ENCODE measurements at places on chromosomes 2 and 18. TPM values are rescaled to one million over a fixed set of nuclear protein-coding genes. Genes with fewer than 3 reads are reported as not detected.
A peak's percentile ranks its signal among the peaks of the same experiment; 100 is the strongest.

DNA sequence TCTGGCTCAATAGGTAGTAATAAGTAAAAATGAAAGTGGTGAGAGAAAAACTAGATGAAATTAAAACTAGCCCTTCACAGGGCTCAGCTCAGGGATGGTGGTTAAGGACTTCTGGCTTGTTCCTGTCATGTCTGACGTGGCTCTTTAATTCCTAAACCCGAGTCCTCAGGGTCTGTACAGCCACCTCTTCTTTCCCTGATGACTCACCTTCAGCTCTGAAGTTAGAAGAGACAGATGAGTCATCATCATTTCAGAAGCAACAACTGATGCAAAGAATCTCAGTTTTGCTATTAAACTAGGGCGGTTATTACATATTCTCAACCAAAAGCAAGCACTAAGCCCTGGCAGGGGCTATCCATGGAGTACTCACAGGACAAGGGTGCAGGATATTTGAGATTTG is 24.0 kb upstream of the ITGB6 start:
- peak; percentile 59 for DNase-seq
- H3K4me3 ChIP-seq: no peak overlapping the region
- no peak overlapping the region for H3K27ac ChIP-seq
- no peaks in the 10 kb centered on the region for H3K27me3 ChIP-seq
- no peaks in the 10 kb centered on the region for H3K36me3 ChIP-seq

DNA sequence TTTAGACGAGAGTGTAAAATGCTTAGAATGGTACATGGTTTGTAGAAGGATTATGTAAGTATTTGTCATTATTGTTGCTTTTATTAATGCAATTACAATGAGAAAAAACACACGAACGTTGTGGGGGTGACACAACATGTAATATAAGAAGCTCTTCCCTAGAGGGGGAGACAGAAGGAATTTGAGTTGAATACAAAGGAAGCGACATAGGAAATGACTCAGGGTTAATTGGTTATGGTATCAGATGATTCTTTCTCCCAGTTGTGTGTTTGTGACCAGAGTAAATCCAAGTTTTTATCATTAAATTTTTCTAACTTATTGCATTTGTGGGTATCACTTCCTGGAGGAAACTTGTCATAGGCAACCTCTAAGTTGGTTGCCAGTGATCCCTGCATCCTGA is 625.6 kb upstream of the CDH2 start:
- DNase-seq: no peak
- H3K27ac ChIP-seq: no peak overlapping the region
- H3K4me1 ChIP-seq: no peaks in the 10 kb centered on the region
- no peaks in the 10 kb centered on the region for H3K36me3 ChIP-seq

- H3K4me3 ChIP-seq: no peak overlapping the region
- H3K4me1 ChIP-seq: no peaks in the 10 kb centered on the region
- H3K36me3 ChIP-seq: no peaks in the 10 kb centered on the region
- H3K27me3 ChIP-seq: no peaks in the 10 kb centered on the region
Measured at GRCh38 chr18:31990823-31991222, 27.8 kb upstream of the RNF125 start.

GRCh38 chr18:48441405-48441881 is 32.3 kb upstream of the ZBTB7C start:
- no peak for DNase-seq
- H3K27ac ChIP-seq: no peak overlapping the region
- peaks cover 3% of the 10 kb centered on the region for H3K4me1 ChIP-seq
- H3K36me3 ChIP-seq: no peaks in the 10 kb centered on the region
- H3K27me3 ChIP-seq: no peaks in the 10 kb centered on the region
- no peak overlapping the region for H3K4me3 ChIP-seq

DNA sequence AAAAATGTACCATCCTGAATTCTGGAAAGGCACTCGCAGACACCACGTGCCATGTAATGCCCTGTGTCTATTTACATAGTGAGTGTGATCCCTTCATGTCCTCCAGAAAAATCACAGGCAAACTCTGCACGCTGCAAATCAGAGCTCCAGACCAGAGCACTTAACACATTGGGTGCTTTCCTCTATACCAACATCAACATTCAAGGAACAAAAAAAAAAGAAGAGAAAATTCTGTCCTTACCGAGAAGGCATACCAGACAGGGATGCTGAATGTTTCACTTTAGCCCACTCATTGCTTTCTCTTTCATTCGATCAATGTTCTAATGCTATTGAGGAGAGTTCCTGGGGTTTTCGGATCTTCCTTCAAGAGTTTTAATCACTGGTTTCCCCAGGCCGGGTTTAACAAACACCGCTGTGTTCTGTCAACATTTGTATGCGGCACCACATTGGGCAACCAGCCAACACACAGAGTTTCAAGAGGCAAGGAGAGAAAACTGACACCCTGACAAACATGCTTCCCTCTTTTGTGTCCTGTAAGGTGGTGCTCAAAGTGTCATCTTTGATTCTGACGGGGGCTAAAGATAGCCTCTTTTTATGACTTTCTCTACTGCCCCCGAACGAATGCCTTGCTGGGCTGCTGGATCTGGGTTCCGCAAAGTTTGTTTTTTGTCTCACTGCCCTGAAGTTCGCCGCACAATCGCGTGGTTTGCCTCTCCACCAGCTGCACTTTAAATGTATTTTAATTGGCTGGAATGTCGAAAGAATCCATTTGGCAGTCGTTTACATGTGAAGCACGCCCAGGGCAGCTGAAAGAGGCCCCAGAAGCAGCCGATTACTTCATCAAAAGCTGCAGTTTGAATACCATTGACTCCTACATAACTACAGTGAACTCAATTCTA is 106.4 kb upstream of the NCKAP5 start:
- peak overlapping the region; percentile 32 for H3K4me3 ChIP-seq
- peak; percentile 13 for DNase-seq
- H3K27me3 ChIP-seq: no peaks in the 10 kb centered on the region
- no peaks in the 10 kb centered on the region for H3K36me3 ChIP-seq

DNA sequence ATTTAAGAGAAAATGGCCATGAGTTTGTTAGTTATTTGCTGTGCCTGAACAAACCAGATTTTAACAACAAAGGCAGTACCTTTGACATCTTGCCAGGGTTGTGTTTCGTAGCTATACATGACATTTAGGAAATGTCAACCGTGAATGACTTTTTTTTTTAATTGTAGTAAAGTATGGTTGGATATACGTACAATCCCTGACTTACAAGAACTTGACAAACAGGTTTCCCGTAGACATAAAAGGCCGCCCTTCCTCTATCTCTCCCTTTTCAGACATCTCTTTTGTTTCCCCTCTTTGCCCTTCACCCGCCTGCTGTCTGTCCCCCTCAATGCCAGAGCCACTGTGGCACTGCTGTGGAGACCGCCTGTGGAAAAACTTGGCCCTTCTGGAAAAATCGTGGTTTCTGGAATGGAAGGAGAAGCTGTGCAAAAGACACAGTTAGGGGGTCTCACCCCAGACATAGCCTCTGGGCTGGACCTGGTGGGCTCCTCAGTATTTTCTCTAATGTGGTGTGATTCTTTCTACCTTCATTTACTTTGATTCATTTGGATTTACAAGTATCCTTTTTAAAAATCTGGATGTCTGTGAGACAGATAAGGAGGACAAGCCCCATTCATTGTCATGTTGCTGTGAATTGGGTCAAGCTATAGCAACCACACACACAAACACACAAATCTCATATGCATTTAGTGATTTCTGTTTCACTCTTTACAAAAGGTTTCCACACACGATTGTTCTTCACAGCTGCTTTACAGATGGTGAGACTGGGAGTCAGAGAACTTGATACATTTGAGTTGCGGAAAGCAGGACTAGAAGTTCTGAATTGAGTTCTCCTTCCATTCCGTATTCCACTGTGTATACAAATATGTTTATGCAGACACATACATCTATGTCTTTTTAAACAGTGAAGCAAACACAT is 48.6 kb downstream of the SPATS2L start:
- H3K27ac ChIP-seq: no peak overlapping the region
- H3K36me3 ChIP-seq: no peaks in the 10 kb centered on the region
- no peak for DNase-seq

Gene IL1A
- not detected for polyA plus RNA-seq

Gene REG1B
- polyA plus RNA-seq: 1.4 TPM

Gene LRP2
- polyA plus RNA-seq: not detected

Gene MROH2A
- 0.13 TPM for polyA plus RNA-seq

Gene BOK
- 2.9 TPM for polyA plus RNA-seq

Gene FBXO48
- 0.56 TPM for polyA plus RNA-seq

Gene PPP1R1C
- 1.0 TPM for polyA plus RNA-seq

All from adrenal gland (tissue), 19 donors.